Transverse colon (tissue), 4 donors: ENCODE measurements at places on chromosomes 5 and 9.

DNA sequence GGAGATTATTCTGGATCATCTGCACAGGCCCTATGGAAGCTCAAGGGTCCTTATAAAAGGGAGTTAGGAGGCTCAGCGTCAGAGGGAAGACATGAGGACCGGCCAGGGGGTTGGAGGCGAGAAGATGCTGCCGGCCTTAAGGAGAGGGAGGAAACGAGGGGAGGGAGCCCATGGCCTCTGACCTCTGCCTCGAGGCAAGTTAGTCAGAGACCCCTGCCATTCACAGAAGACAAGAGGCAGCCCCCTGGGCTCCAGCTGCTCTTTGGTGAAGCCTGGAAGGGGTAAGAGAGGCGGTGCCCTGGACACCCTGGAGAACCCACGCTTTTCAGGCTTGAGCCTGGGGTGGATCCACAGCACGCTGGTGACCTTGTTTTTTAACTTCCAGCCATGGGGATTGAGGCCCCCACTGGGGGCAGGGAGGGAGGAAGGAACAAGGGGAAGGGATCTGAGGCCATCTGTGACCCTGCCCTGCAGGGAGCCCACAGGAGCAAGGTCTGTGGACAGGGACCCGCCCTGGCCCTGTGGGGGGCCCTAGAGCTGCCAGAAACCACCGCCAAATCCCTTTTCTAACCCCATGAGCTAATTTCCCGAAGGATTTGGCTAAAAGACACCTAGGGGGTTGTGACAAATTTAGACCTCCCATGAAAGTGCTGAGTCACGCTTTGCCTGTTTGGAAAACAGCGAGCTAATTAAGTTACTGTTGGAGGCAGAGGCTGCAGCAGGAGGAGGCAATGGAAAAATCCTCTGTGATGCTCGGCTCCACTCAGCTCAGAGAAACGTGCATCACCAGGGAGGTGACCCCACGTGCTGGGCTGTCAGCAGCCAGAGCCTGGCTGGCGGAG, 49.7 kb downstream of the OLFM1 start:
- DNase-seq: no peak

GRCh38 chr5:179373101-179373934, 28.1 kb upstream of the ADAMTS2 start:
- DNase-seq: no peak

DNA sequence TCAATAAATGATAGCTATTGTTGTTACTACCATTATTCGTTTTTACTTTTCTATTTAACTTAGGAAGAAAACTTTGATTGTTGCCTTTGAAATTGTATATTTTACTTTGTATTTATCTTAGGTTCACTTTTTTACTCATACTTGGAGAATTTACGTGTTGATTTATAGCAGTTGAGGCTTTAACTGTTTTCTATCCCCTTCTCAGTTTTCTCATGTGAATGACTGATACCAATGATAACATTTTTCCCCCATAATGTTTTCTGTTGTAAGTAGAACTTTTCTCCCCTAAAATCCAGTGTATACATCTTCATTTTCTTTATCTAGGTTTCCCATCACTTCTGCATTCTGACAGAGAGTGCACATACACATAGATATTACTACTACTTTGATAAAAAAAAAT, 54.4 kb downstream of the FSD1L start:
- no peak for DNase-seq

- no peak for DNase-seq
Observed at GRCh38 chr9:6829027-6829426, 71.3 kb downstream of the KDM4C start.

DNA sequence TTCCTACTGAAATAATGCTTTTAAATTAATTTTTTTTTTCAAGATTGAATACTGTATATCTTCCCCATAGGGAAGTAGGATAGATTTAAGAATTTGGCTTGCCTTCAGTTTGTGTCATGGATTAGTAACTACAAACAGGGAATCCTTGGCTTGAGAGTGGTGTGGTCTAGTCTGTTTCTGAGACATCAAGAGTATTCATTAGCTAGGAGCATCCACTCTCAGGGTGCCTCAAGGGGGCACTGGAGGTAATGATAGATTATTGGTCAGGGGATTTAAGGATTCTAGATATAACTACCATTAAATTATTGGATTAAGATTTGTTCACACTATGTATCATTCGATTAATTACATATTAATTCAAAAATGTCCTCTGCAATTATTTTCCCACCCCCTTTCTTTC, 91.8 kb upstream of the TXNDC8 start:
- no peak for DNase-seq
